ENCODE measurements at places on chromosomes 2 and 18.

- DNase-seq: no peak
Measured at GRCh38 chr2:47046271-47046670, 108.8 kb downstream of the STPG4 start.

DNA sequence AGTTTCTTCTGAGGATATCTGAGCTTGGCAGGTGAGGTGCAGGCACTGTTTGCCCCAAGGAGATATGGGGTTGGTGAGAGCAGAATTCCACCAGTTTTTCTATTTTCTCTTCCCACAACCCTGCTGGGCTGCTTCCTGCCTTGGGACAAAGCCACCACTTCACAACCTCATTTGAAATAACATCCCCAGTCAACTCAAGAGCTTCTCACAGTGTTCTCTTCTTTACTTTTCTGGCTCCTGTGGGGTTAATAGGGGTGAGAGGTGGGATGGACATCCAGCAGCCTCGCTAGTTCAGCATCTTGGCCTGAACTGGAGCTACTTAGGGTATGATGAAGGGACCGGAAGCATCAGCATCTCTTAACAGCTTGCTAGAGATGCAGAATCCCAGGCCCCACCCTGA is 106.3 kb downstream of the SLC4A3 start:
- DNase-seq: no peak

- DNase-seq: peak; percentile 52
Measured at GRCh38 chr2:29115797-29116781, 874 bp downstream of the CLIP4 start.

GRCh38 chr2:121483021-121483420 is 47.7 kb upstream of the RNU4ATAC start:
- no peak for DNase-seq

- DNase-seq: no peak
Measured at GRCh38 chr2:98464772-98465310, 20.2 kb downstream of the INPP4A start.

DNA sequence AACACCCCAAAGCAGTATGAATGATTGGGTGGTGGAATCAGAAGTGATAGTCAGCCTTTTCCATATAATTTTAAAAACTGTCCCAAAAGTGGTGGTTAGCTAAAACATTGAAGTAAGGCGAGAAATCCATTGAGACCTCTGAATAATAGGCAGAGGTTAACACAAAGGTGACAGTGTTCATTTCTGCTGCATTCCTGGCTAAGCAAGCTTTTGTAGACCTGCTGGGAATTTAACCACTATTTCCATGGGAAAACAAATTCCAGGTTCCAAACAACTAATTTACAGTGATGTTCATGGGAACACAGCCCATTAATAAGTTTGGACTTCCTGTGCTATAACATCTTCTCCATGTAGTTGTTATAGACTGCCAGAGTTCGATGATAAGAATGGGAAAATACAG is 6.3 kb upstream of the INO80D start:
- no peak for DNase-seq

GRCh38 chr2:108267101-108267500 is 21.6 kb upstream of the SULT1C2 start:
- DNase-seq: no peak

DNA sequence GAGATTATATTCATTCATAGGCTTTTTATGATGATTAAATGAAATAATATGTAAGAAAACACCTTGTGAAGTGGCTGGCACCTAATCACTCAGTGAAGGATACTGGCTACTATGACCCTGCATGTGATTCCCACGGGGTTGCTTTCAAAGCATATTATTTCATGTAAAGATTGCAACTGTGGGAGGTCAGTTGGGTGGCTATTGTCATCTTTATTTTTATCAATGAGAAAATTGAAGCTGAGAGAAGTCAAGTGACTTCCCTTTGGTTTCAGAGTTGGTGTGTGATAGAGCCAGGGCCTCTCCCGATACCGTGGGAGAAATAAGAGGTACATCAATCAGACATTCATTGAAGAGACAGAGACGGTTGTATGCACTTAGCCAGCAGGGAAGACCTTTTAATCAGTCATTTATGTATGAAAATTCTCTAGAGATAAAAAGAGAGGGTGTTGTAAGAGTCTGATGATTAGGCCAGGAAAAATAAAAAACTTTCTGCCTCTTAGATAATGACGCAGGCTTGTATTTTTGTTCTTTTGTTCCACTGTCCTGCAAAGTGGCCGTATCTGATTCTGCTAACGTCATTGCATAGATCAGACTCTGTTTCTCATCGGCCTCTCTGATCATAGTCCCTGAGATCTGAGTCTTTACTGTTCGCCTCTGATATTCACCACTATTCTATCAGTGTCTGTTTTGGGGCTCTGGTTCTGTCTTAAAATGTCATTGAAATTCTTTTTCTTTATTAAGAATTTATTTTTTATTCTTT is 50.5 kb downstream of the QPCT start:
- DNase-seq: no peak

DNA sequence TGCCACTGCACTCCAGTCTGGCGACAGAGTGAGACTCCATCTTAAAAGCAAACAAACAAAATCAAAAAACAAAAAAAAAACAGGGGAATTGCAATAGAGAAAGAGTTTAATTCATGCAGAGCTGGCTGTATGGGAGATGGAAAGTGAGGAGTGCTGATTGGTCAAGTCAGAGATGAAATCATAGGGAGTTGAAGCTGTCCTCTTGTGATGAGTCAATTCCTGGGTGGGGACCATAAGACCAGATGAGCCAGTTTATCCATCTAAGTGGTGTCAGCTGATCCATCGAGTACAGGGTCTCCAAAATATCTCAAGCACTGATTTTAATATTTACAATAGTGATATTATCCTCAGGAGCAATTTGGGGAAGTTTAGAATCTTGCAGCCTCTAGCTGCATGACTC is 45.3 kb downstream of the FRZB start:
- no peak for DNase-seq

DNA sequence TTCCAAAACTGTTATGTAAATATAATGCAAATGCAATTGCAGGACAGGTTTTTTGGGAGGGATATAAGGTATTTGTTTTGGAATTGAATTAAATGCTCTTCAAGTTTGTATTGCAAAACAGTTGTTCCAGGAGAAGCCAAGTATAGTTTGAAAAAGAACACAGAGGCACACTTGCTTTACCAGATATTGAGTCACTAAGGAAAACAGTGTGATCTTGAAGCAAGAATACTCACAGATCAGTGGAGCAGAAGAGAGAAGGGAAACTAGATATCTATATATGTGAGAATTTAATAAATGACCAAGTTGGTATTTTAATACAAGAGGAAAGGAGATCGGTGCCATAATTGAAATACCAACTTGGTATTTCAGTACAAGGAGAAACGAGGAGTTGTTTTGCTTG is 178.9 kb downstream of the CAPN13 start:
- DNase-seq: no peak

GRCh38 chr2:158740621-158741020 is 54.5 kb upstream of the DAPL1 start:
- DNase-seq: no peak

GRCh38 chr2:238015705-238016104 is 45.1 kb upstream of the SCLY start:
- DNase-seq: no peak

- no peak for DNase-seq
Measured at GRCh38 chr2:172438741-172439508, 11.5 kb downstream of the ITGA6 start.

GRCh38 chr2:85405201-85406059 is 4.7 kb downstream of the CAPG start:
- DNase-seq: peak; percentile 52

DNA sequence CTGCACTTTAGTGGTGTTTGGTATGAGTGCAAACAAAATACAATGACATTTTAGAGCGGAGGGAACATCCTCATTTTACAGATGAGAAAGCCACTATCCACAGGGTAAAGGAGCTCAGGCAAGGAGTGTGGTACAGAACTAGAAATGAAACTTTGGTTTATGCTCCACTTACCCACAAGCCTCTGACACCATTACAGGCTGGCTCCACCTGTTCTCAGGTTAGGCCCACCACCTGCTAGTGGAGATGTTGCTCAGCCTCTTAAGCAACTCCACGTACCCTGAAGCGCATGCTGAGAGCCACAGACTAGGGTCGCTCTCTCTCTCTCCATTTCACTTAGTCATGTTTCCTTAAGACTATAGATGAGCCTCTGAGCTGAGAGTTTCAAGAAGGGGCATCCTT is 130.0 kb downstream of the MBD2 start:
- no peak for DNase-seq

- DNase-seq: no peak
Measured at GRCh38 chr2:108855194-108855593, 68.6 kb downstream of the CCDC138 start.

- no peak for DNase-seq
Measured at GRCh38 chr2:121219866-121220265, 65.1 kb downstream of the TFCP2L1 start.

All from stimulated activated CD4-positive, alpha-beta T cell treated with anti-CD3 and anti-CD28 coated beads, Interleukin-12 subunit alpha, Interleukin-12 subunit beta, amount 100 ng/mL, for 48 hours (primary cell).